ENCODE measurements at places on chromosomes 5 and 9. TPM values are rescaled to one million over a fixed set of nuclear protein-coding genes. Genes with fewer than 3 reads are reported as not detected.

The NUTM2F gene
- total RNA-seq, result not detected

The GALNT12 gene
- total RNA-seq, result 5.4 TPM

The WNT8A gene
- total RNA-seq, result not detected

The CETN3 gene
- total RNA-seq, result 63.8 TPM

The FAM151B gene
- 2.6 TPM for total RNA-seq

The TTC16 gene
- total RNA-seq, result 0.16 TPM

The GDF9 gene
- 0.16 TPM for total RNA-seq

The ANKRD18B gene
- 7.8 TPM for total RNA-seq

The IRX1 gene
- total RNA-seq, result 4.2 TPM

The FBXO4 gene
- 9.0 TPM for total RNA-seq

The AK8 gene
- 0.68 TPM for total RNA-seq

The OLFML2A gene
- 7.7 TPM for total RNA-seq

The SH2D3C gene
- total RNA-seq, result 0.08 TPM

The ANXA2R gene
- 2.8 TPM for total RNA-seq

The MEIKIN gene
- total RNA-seq, result not detected

The FXN gene
- 3.1 TPM for total RNA-seq

The SOWAHA gene
- total RNA-seq, result 0.32 TPM

The TMEM252 gene
- not detected for total RNA-seq

The IFNK gene
- not detected for total RNA-seq

The RIMOC1 gene
- total RNA-seq, result 12.8 TPM

The NDOR1 gene
- total RNA-seq, result 30.1 TPM

The SLCO6A1 gene
- not detected for total RNA-seq

The ORM1 gene
- total RNA-seq, result not detected

The PRSS3 gene
- not detected for total RNA-seq

The TMEM215 gene
- total RNA-seq, result not detected

The C5orf58 gene
- total RNA-seq, result 0.58 TPM

The CNTFR gene
- not detected for total RNA-seq

The C9 gene
- total RNA-seq, result not detected

The PCDHGC4 gene
- 1.8 TPM for total RNA-seq

The LCN15 gene
- total RNA-seq, result not detected

The MPDZ gene
- total RNA-seq, result 27.2 TPM

The PCDHGA5 gene
- 1.4 TPM for total RNA-seq

The FOXI1 gene
- not detected for total RNA-seq

The PCDHA5 gene
- total RNA-seq, result 3.0 TPM

The SYK gene
- total RNA-seq, result 0.72 TPM

The IFNA21 gene
- not detected for total RNA-seq

The OR1Q1 gene
- total RNA-seq, result not detected

The SLC4A9 gene
- total RNA-seq, result not detected

The OTULIN gene
- total RNA-seq, result 16.4 TPM

The AK3 gene
- 28.8 TPM for total RNA-seq

The KCNV2 gene
- total RNA-seq, result not detected

The BSPRY gene
- not detected for total RNA-seq

The FBXL7 gene
- 4.9 TPM for total RNA-seq

The B4GALT1 gene
- total RNA-seq, result 12.4 TPM

The WNK2 gene
- total RNA-seq, result 1.5 TPM

The C7 gene
- total RNA-seq, result not detected

The ARID3C gene
- total RNA-seq, result 0.11 TPM

The IL3 gene
- total RNA-seq, result not detected

The C9orf152 gene
- not detected for total RNA-seq

The PLPP7 gene
- 8.4 TPM for total RNA-seq

The TYRP1 gene
- total RNA-seq, result not detected

The SLC46A2 gene
- not detected for total RNA-seq

The COL23A1 gene
- not detected for total RNA-seq

The HMCN2 gene
- total RNA-seq, result 0.23 TPM

The SLC12A7 gene
- total RNA-seq, result 23.5 TPM

The CCDC192 gene
- total RNA-seq, result 0.27 TPM

The PCDHGB5 gene
- 1.9 TPM for total RNA-seq

The GCNT4 gene
- total RNA-seq, result not detected

The CAMK2A gene
- not detected for total RNA-seq

The CARD9 gene
- total RNA-seq, result 2.5 TPM
